CD14-positive monocyte (primary cell): ENCODE measurements at places on chromosomes 5 and 9.

DNA sequence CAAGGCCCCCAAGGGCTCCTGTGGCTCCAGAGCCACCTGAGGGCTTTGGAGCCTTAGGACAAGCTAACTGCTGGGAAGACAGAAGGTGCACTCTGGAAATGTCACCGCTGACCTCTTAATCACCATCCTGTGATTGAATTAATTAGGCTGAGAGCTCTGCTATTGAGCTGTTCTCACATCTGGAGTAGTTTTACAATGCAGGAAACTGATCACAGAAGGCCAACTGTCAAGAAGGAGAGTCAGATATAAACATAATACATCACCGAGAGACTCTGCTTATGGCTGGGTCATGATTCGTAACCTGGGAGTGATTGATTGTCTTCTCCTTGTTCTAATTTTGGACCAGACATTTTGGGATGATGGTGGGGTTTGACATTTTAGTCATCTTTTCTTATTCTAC is 226.1 kb downstream of the SLIT3 start:
- no peak for DNase-seq

GRCh38 chr5:105573575-105573974 is 2011.0 kb upstream of the NUDT12 start:
- DNase-seq, result no peak

GRCh38 chr9:99445371-99445891 is 223.3 kb downstream of the SEC61B start:
- DNase-seq, result no peak

DNA sequence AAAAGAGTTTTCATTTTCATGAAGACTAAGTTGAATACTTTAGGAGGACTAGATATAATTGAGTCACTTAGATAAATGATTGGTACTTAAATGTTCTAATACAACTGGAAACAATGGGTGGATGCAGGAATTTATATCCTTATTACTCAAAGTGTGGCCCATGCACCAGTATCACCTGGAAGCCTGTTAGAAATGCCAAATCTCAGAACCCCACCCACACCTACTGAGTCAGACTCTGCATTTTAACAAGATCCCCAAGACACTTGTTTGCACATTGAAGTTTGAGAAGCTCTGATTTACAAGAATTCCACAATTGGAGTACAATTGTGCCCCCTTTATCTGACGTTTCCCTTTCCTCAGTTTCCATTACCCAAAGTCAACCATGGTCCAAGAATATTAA is 239.0 kb downstream of the AUH start:
- no peak for DNase-seq

- DNase-seq, result no peak
These were observed 28.0 kb upstream of the UBTD2 start for GRCh38 chr5:172311605-172312004.

GRCh38 chr5:37717613-37718431 is 122.0 kb downstream of the GDNF start:
- no peak for DNase-seq

DNA sequence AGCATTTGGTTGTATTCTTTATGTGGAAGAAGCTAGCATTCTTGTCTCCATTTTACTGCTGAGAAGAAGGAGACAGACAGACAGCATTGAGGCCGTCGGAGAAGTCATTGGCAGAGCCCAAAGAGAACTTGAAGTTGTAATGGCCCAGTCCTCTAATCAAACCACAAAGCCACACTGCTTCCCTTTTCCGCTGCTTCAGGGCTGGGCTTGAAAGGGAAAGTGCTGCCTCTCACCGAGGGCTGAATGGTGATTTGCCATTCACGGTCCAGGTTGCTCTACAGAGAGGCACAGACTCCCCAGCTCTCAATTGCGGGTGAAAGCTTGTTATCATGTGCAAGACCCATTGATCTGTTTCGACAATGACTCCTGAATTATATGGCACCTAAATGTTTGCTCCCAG is 25.6 kb upstream of the POU4F3 start:
- DNase-seq, result peak; percentile 31

DNA sequence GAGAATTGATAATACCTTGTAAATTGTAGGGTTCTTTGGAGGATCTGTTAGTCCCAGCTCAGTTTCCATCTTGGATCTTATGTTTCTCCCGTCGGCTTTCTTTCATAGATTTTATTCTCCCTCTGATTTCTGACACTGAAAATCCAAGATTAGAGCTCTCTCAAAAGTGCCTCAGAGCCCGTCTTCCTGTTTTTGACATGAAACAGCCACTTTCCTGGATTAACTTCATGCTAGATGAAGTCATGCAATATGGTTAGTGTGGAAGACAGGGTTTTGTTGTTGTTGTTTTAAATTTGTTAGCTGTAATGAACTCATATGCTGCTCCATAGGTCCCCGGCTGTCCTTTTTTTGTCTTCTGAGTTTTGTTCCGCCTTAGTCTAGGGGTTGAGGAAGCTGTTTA is 51.6 kb upstream of the ZFR start:
- no peak for DNase-seq

DNA sequence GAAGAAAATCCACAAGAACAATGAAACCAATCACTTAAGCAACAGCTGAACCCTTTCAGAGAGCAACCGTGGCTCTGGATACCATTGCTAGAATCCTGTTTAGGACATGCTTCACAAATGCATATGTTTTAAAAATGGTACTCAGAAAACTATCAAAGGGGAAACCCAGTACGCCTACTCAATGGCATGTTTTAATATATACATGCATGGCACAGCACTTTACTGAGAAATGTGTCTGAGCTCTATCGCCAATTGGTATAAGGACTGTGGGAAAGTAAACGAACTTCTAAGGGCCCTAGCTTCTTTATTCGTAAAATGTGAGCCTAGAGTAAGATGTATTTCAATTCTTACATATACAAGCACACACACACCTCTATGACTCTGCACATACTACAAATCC is 72.3 kb downstream of the PTBP3 start:
- no peak for DNase-seq

DNA sequence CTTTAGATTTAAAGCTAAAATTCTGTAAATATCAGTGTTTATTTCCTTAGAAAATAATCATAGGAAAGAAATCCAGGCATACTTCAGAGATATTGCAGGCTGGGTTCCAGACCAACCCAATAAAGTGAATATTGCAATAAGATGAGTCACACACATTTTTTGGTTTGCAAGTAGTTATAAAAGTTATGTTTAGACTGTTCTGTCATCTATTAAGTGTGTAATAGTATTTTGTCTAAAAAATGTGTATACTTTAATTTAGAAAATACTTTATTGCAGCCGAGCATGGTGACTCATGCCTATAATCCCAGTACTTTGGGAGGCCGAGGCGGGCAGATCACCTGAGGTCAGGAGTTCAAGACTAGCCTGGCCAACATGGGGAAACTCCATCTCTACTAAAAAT is 6.9 kb upstream of the RIC1 start:
- DNase-seq, result peak; percentile 38

- DNase-seq, result no peak
These were observed 1495.2 kb upstream of the C9orf72 start for GRCh38 chr9:29068461-29068860.

GRCh38 chr5:93120051-93120450 is 461.0 kb downstream of the NR2F1-AS1 start:
- DNase-seq, result no peak

GRCh38 chr9:85528142-85528541 is 213.6 kb downstream of the AGTPBP1 start:
- no peak for DNase-seq

GRCh38 chr5:118249386-118249785 is 739.0 kb downstream of the DTWD2 start:
- DNase-seq, result no peak

GRCh38 chr5:103849934-103850333 is 287.3 kb upstream of the NUDT12 start:
- DNase-seq, result no peak

DNA sequence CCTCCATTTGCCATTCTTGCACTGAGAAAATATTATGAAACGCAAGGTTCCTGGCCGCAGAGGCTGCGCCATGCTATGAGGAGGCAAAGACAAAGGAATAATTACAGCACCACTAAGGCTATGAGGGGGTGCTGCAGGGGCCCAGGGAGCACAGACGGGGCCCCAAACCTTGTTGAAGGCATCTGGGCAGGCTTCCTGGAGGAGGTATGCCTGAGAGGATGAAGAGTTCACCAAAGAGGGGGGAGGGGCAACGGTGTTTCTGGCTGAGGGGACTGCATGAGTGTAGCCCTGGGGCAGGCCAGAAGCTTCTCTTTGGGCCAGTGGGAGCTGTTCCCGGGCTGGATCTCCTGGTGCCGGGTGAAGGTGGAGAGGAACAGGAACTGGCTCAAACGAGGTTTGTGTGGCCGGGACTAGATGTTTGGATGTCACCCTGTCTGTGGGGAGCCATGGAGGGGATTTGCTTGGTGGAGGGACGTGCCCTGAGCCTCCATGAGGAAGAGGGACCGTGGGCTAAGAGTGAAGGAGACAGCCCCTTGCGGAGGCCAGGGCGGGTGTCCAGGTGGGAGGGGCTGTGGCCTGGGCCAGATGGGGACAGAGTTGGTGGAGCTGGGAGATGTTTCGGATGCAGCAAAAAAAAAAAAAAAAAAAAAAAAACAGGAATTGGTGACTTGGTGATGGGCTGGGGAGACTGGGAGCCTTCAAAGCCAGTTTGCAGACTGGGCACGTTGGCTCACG is 28.2 kb downstream of the PTGES start:
- DNase-seq, result no peak

DNA sequence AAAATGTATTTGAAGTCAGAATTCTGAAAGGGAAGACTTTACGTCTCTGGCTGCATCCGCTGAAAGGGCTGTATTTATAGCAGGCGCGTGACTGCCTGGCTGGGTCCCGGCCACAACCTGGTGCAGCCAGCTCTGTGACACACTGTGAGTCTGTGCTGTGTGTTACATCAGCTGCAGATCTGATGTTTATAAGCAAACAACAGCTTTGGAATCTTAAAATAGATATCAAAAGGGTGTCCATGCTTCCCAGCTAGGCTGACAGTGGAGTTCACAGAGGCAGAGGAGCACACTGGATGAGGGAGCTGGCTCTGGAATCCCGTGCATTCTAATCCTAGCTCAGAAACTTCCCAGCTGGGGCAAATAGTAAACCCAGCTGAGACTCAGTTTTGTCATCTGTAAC is 433.4 kb upstream of the BRINP1 start:
- DNase-seq, result no peak

DNA sequence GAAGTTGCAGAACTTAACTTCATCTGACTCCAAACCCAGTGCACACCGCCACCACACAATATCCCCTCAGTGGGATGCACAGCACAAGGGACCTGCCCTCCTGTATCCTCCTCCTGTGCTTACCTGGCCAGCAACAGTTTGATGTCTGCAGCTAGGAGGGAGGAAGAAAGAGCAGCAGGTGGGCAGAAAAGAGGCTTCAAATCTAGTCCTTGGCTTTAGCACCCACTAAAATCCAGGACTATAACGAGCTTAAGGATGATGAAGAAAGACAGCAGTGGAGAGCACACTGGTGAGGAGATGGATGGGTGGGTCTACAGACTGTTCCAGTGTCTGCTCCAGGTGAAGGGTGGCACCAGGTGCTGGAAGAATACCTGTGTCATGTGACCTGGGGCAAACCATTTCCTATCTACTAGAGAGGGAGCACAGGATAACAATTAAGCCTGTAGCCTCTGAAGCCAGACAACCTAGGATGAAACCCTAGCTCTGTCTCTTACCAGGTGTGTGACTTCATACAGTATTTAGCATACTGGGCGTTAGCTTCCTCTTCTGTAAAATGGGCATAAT is 100.0 kb downstream of the SH3TC2 start:
- DNase-seq, result no peak

DNA sequence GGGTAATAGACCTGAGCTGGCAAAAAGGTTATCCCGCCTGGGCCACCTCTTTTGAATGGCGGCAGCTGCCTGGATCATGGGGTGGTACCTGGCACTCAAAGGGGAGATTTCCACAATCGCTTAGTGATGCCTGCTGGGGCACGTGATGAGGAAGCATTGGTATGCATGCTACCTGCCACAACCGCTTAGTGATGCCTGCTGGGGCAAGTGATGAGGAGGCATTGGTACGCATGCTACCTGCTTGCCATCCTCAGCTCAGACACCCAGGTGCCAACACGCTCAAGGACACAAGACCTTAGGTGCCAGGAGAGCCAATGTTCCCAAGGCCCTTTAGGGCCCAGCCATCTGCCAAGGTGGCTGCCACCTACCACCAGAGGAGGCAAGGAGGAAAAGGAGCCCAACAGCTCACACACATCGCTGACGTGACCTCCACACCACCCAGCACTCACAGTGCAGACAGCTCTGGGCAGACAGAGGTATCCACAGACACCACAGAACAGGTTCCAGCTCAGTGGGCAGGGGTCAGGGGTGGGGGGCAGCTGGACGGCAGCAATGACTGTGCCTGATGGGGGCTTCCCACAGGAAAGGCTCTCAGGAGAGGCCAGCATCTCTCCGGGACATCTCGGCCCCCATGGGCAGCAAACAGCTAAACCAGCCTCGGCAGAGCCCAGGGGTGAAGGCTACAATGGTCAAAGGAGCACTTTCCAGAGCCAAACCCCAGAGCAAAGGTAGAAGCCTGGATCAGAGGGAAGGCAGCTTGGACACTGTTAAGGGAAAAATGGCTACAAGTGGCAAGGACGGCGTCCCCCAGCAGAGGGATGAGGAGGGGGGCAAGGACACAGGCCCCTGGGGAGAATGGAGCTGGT is 43.0 kb upstream of the SARDH start:
- DNase-seq, result no peak

DNA sequence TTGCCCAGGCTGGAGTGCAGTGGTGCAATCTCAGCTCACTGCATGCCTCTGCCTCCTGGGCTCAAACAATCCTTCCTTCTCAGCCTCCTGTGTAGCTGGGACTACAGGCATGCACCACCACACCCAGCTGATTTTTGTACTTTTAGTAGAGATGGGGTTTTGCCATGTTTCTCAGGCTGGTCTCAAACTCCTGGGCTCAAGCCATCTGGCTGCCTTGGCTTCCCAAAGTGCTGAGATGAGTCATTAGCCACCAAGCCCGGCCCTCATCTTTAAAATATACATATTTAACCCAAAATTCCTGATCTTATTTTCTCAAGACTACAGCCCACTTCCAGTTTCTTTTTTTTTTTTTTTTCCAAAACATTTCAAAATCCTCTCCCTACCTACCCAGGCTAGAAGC is 31.7 kb upstream of the MINAR2 start:
- DNase-seq, result no peak

GRCh38 chr5:159174511-159175168 is 34.7 kb downstream of the RNF145 start:
- no peak for DNase-seq

DNA sequence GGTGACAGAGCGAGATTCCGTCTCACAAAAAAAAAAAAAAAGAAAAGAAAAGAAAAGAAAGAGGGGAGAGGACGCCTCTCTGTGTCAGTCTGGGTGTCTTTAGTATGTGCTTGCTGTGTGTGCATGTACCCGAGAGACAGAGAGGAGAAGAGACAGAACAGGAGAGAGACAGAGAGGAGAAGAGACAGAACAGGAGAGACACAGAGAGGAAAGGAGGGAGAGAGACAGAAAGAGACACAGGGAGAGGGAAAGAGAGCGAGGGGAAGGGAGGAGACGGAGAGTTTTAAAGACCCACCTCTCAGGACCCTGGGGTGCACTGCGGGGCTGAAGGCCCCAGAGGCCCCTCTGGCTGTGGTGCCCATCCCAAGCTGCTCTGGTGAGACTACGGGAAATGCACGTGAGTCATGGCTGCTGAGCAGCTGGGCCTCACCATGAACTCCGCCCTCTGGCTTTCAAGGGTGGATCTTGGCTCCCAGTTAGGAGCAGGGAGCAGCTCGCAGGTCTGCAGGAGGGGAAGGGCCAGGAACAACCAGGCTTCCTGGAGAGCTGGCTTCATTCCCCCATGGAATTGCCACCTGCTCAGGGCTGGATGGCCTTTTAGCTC is 7.9 kb downstream of the SLC6A3 start:
- no peak for DNase-seq
